ENCODE measurements at places on chromosomes 11 and 22.

DNA sequence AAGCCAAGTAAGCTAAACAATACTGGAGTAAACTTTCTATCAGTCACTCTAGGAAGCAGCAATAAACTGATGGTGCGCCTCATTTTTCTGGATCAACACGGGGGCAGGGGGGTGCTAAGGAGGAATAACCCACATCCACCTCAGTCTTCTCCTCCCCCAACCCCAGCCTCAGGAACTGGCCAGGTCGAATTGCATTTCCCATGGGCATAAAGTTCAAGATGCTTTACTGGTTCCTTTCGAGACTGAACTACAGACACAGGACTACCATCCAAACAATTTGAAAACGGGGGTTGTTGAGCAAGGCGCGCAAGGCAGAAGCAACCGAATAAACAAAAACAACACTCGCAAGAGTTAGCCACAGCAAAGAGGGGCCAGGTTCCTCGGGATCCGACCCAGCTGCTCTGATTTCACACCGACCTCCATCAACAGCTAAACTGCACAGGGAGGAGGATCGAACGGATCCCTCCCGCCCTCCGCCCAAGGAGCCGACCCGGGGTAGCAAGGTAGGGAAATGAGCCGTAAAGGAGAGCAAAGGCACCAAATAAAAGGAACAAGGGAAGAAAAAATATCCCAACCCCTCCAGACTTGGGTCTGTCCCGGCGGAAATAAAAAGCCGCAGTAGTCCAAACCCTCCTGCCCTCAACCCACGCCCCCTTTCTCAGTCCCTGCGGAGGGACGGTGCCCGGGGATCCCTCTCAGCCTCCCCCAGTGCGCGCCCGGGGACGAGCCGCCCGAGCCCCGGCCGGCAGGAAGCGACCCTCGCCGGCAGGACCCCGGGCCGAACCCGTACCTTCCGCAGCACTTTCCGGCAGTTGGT is 801 bp downstream of the SESN3 start:
- DNase-seq, result peak; percentile 48

GRCh38 chr11:133443206-133443747 is 89.0 kb downstream of the OPCML start:
- DNase-seq, result no peak

DNA sequence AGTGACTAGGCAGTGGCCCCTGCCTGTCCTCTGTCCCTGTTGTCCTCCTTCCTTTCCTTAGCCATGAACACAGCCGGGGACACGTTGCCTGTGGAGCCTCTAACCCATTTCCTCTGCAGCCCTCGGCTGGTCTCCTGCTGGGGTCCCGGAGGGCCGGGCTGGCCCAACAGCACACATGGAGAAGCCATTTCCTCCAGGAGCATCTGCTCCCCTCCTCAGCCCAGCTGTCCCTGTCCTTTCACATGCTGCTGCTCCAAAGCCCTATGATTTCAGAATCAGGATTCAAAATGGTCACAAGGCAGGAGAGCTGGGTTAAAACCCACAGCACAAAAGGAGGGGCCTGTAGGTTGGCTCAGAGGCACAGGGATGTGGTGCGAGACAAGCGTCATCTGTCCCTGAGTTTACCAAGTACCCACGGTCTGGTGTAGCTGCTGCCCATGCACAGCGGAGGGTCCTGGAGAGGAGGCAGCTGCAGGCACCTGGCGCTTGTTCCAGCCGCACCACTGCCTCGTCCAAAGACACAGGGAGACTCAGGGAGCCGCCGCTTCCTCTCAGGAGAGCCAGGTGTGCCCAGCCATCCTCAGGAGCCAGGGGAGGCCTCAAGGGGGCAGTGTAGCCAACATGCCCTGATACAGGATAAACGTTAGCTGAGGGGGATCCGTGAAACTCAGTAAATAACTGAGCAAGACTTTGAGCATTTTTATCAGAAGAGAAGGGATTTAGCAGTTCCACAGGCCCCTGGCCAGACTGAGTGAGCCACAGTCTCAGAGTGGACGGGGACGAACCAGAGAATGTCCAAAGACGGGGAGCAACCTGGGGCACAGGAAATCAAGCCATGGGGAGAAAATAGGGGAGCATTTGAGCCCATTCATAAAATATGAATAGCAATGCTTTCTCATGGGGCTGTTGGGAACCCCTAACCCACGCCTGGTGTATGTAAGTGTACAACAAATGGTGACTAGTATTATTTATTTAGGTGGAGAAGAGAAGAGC is 3.9 kb upstream of the VSIG10L2 start:
- DNase-seq, result peak; percentile 49

GRCh38 chr11:70066136-70066520 is 12.0 kb upstream of the ANO1 start:
- DNase-seq, result no peak

DNA sequence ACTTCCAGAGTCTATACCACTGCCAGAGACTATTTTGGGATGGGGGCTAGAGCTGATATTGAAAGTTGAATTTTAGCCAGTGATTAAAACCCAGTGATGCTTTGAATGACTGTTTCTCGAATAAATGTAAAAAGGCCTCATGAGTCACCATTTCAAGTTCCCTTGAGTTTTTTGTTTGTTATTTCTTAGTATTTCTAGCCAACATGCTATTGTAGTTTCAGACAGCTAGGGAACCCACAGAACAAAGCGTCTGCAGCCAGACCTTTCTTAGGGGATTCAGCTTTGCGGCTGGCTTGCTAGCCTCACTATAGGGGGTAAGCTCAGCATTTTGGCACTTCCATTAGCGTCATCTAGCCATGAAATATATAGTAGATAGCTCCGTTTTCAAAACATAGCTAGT is 66.5 kb downstream of the DBX1 start:
- no peak for DNase-seq

- no peak for DNase-seq
These were observed 1.7 kb upstream of the RTN4RL2 start for GRCh38 chr11:57458410-57459163.
